ENCODE measurements at places on chromosomes 2 and 18.

GRCh38 chr2:68907920-68908253 is 36.7 kb upstream of the BMP10 start:
- H3K27me3 ChIP-seq, result peaks cover 2% of the 10 kb centered on the region
- H3K36me3 ChIP-seq, result peaks cover 3% of the 10 kb centered on the region
- H3K4me1 ChIP-seq, result peaks cover 32% of the 10 kb centered on the region
- H3K27ac ChIP-seq, result peak overlapping the region; percentile 78

- H3K4me1 ChIP-seq, result peaks cover 4% of the 10 kb centered on the region
- H3K4me3 ChIP-seq, result no peak overlapping the region
These were observed 27.2 kb downstream of the IL1R2 start for GRCh38 chr2:102018823-102019445.

- H3K4me3 ChIP-seq, result no peak overlapping the region
- no peak overlapping the region for H3K27ac ChIP-seq
- H3K4me1 ChIP-seq, result peaks cover 2% of the 10 kb centered on the region
- no peaks in the 10 kb centered on the region for H3K36me3 ChIP-seq
- no peak for DNase-seq
These were observed 57.3 kb downstream of the NEDD4L start for GRCh38 chr18:58101291-58101794.

- H3K36me3 ChIP-seq, result no peaks in the 10 kb centered on the region
- H3K4me1 ChIP-seq, result no peaks in the 10 kb centered on the region
- H3K4me3 ChIP-seq, result no peak overlapping the region
- H3K27me3 ChIP-seq, result peaks cover 12% of the 10 kb centered on the region
- DNase-seq, result no peak
- no peak overlapping the region for H3K27ac ChIP-seq
These were observed 79.6 kb upstream of the THUMPD2 start for GRCh38 chr2:39858677-39859076.

- H3K36me3 ChIP-seq, result no peaks in the 10 kb centered on the region
- peak overlapping the region; percentile 62 for H3K27ac ChIP-seq
- peak; percentile 92 for DNase-seq
- H3K4me3 ChIP-seq, result peak overlapping the region; percentile 77
These were observed 1.5 kb upstream of the GPR148 start for GRCh38 chr2:130727286-130727924.

DNA sequence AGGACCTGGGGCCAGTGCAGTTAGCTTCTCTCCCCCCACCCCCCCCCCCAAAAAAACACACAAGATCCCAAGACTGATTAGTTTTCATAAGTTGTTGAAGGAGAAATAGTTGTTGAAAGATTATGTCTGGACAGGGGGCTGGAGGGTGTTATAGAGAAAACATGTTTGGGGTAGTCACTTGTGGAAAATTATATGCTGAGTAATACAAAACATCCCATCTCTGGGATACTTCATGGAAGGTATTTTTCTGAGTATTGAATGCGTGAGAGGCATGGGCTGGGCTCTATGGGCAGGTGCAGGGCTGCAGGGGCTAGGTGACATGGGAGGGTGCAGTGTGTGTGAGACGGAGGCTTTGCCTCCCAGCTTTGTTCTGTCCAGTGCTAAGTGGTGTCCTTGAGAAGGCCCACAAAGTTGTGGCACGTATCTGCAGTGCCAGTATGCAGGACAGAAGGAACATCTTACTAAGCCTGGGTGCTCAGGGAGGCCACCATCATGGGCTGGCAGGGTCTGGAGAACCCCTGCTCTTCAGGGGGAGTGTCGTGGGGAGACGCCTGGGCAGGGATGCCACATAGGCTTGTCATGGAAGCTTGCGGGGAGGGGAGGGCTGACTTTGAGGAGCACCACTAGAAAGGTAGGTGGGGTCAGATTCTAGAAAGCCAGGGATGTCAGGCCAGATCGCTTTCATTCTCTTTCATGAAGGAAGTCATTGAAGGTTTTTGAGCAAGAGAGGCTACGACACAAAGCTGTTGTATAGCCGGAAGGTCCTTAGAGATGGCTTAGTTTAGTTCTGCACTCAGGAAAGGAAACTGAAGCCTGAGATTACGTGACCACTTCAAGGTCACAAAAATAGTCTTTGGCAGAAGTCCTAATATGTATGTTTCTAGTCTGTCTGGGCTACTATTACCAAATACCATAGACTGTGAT is 232.0 kb downstream of the LDLRAD4 start:
- no peak for DNase-seq
- peaks cover 23% of the 10 kb centered on the region for H3K4me1 ChIP-seq
- no peaks in the 10 kb centered on the region for H3K27me3 ChIP-seq
- H3K36me3 ChIP-seq, result no peaks in the 10 kb centered on the region

GRCh38 chr2:178385595-178386148 is 65.3 kb downstream of the PRKRA start:
- H3K36me3 ChIP-seq, result no peaks in the 10 kb centered on the region
- no peak for DNase-seq
- H3K4me3 ChIP-seq, result no peak overlapping the region

- H3K36me3 ChIP-seq, result peaks cover 16% of the 10 kb centered on the region
- peak overlapping the region; percentile 86 for H3K27ac ChIP-seq
- DNase-seq, result no peak
- peaks cover 48% of the 10 kb centered on the region for H3K4me1 ChIP-seq
These were observed 947 bp upstream of the ANKRD44 start for GRCh38 chr2:197311421-197312033.

DNA sequence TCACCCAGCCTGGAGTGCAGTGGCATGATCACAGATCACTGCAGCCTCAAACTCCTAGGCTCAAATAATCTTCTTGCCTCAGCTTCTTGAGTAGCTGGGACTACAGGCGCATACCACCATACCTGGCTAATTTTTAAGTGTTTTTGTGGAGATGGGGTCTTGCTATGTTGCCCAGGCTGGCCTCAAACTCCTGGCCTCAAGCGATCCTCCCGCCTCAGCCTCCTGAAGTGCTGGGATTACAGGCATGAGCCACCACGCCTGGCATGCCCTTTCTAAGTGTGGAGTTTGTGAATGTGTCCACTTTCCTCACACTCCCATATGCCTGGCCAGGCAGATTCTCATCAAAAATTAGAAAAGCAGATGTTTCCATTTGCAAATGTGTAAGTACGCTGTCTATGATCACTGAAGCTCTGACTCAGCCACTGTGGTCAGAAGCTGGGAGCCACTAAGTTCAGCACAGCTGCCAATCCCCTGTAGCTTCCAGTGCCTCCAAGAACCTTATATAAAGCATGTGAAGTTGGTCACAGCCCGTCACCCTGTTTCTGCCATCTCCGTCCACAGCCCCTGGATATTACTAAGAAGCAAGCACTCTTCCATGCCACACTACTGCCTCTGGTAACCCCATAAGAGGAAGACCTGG is 155.4 kb downstream of the FAM210A start:
- peak overlapping the region; percentile 55 for H3K27ac ChIP-seq
- peaks cover 16% of the 10 kb centered on the region for H3K36me3 ChIP-seq
- H3K27me3 ChIP-seq, result no peaks in the 10 kb centered on the region
- H3K4me1 ChIP-seq, result peaks cover 59% of the 10 kb centered on the region
- H3K4me3 ChIP-seq, result peak overlapping the region; percentile 4
- DNase-seq, result no peak

- no peak for DNase-seq
- no peak overlapping the region for H3K27ac ChIP-seq
- H3K4me1 ChIP-seq, result peaks cover 3% of the 10 kb centered on the region
- H3K27me3 ChIP-seq, result no peaks in the 10 kb centered on the region
These were observed 28.1 kb downstream of the SLC40A1 start for GRCh38 chr2:189552334-189552990.

DNA sequence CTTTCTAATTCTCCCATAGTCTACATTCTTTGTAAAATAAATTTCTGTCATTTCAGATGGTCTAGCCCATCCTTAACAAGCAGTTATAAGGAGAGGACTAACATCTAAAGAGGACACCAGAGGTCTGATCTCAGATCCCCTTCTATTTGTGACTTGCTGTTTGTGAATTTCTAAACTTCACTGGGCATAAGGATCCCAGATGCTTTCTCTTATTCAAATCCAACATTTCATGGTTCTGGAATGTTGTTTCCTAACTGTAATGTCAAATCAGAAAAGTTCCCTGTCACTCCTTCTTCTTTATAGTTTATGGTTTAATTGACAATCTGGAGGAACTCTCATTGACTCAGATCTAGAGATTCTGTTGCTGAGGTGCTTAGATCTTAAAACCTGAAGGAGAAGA is 430.2 kb downstream of the MEIS1 start:
- no peak overlapping the region for H3K27ac ChIP-seq
- H3K27me3 ChIP-seq, result no peaks in the 10 kb centered on the region
- H3K4me3 ChIP-seq, result no peak overlapping the region
- no peaks in the 10 kb centered on the region for H3K4me1 ChIP-seq
- no peaks in the 10 kb centered on the region for H3K36me3 ChIP-seq

DNA sequence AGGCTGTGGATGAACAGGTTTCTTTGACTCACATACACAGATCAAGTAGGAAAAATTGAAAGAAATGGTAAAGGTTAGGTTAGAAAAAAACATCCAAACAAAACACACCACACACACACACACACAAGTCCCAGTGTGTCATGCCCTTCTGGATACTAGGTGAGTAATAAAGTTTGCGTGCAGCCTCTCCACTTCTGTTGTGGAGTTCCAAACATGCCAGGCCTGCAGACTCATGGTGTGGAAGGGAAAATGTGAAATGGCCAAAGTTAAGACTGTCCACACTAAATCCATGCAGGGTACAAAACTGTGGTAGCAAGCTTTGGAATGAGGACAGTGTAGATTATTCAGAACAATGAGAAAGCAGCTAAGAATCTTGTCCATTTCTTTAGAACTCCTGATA is 114.6 kb downstream of the IKZF2 start:
- no peak for DNase-seq
- H3K4me3 ChIP-seq, result no peak overlapping the region
